NCI-H1417 treated with DMSO at 0.1 percent for 48 hours (cell line): ENCODE measurements at places on chromosomes 13 and 19.

DNA sequence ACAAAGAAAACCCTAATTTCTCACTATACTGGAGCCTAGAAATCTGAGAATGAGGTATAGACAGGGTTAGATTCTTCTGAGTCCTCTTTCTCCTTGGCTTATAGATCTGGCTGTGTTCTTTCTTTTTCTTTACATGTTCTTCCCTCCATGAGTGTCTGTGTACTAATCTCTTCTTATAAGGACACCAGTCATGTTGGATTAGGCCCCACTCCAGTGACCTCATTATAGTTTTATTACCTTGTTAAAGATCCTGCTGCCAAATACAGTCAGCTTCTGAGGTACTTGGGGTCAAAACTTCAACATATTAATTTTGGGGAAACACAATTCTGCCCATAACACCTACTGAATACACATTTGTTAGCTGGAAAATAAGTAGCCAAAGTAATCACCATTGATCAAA, 302.6 kb downstream of the PCDH9 start:
- DNase-seq: no peak

- no peak for DNase-seq
Measured at GRCh38 chr19:27974082-27974513, 1238.9 kb downstream of the UQCRFS1 start.

DNA sequence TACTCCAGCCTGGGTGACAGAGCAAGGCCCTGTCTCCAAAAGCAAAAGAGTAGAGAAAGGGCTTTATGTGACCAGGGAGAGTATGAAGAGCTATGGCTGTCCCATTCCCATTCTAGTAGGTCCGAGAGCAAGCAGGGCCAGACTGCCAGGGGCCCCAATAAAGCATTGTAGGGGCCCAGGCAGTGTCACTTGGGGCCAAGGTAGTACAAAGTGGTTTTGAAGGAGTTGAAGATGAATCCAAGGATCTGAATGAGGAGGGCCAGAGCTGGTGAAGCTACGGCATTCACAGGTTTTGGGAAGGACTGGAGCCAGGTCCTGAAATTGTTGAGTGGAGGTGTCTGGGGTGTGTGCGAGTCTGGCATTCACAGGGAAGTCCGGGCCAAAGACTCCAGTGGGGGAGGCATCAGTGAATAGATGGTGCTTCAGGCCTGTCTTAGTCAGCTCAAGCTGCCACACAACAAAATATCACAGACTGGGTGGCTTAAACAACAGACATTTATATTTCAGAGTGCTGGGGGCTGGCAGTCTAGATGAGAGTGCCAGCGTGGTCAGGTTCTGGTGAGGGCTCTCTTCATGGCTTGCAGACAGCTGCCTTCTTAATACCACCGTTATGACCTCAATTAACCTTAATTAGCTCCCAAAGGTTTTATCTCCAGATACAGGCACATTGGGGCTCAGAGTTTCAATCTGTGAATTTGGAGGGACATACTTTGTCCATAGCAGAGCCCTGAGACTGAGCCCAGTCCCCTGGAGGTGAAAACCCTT, 9.9 kb downstream of the NACC1 start:
- DNase-seq: no peak

- no peak for DNase-seq
Measured at GRCh38 chr19:46739290-46739771, 6.5 kb upstream of the FKRP start.

GRCh38 chr19:35429698-35430408, 18.2 kb upstream of the FFAR2 start:
- no peak for DNase-seq
